K562 (cell line): ENCODE measurements at places on chromosomes 7 and 10.

GRCh38 chr7:43535031-43535451 lies 47.9 kb upstream of the STK17A start:
- no peak overlapping the region for H3K27ac ChIP-seq
- H3K36me3 ChIP-seq, result no peaks in the 10 kb centered on the region
- no peak overlapping the region for H3K4me3 ChIP-seq
- DNase-seq, result no peak
- peaks cover 4% of the 10 kb centered on the region for H3K4me1 ChIP-seq

DNA sequence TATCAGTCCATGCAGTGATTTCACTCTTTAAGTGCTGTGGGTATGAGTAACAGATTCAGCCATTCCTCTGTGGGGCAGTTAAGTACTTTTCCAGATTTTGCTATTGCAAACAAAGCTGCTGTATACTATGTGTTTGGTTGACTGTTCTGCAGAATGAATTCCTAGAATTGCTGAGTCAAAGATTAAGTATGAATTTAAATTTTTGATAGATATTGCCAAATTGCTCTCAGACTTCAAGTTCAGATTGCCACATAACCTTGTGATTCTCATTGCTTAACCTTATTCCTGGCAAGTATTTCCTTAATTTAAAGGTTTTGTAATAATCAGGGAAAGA lies 21.6 kb upstream of the SAR1A start:
- no peak overlapping the region for H3K27ac ChIP-seq
- no peaks in the 10 kb centered on the region; the same call in 2 of the 3 replicates for H3K4me1 ChIP-seq
- peaks cover 4% of the 10 kb centered on the region; the same call in 1 of the 3 replicates for H3K36me3 ChIP-seq
- no peak for DNase-seq

DNA sequence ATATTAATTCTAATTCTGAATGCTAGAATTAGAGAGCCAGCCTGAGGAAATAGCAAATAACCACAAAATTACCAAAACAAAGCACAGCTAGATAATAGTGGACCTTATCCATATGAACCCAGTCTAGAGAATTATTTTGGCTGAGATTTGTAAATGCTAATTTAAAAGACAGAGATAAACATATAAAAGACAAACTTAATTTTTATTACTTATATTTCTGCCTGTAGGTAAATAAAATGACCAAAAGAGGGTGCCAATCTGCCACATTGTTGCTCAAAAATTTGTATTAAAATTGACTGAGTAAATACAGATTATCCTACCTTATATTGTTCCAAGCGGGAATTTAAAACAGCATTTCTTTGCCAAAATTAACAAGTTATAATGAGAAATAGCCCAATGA lies 20.2 kb downstream of the RTKN2 start:
- no peaks in the 10 kb centered on the region for H3K27me3 ChIP-seq
- H3K4me3 ChIP-seq, result no peak overlapping the region
- no peak overlapping the region for H3K27ac ChIP-seq
- no peak for DNase-seq
- no peaks in the 10 kb centered on the region for H3K36me3 ChIP-seq

DNA sequence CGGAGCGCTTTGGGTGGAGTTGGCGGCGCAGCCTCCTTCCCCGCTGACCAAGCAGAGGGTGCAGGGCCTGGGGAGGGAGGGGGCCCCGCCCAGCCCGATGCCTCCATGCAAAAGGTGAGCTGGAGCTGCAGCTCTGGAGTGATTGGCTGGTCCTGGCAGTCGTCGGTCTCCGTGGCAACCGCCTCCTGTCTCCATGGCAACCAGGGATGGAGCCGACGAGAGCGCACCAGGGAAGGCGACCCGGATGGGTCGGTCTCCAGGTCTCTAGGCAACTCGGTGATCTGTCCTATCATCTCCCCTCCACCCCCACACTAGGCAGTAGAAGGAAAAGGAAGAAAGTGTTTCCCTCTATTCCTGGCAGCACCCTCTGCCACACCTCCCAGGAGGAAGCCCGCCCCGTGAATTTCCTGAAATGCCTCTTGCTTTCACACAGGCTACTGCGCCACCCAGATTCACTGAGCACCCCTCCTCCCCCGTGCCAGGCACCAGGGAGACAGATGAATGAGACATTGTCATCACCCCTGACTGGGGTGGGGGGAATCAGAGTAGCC lies 647 bp upstream of the NACAD start:
- no peak overlapping the region for H3K27ac ChIP-seq
- H3K27me3 ChIP-seq, result no peaks in the 10 kb centered on the region; the same call in 1 of the 2 replicates
- DNase-seq, result peak; percentile 90

GRCh38 chr10:132010483-132010882 lies 28.8 kb upstream of the BNIP3 start:
- peaks cover 2% of the 10 kb centered on the region; the same call in 1 of the 3 replicates for H3K27me3 ChIP-seq
- no peaks in the 10 kb centered on the region for H3K4me1 ChIP-seq
- DNase-seq, result no peak
- no peak overlapping the region for H3K27ac ChIP-seq
- H3K36me3 ChIP-seq, result no peaks in the 10 kb centered on the region

DNA sequence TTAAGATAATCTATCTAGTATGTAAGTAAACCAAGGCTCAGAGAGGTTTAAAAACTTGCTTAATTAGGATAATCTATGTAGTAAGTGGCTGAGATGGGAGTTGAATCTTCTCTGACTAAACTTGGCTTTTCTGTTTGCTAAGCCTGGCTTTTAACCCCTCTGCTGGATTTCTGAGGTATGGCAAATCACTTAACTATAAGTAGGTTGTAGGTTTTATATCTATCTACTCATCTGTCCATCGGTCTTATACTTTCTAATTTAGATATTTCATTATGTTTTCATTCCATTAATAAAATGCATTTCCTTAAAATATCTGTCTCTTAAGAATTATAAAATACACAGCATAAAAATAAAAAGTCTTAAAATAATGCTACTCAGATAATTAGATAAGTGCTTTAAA lies 59.4 kb downstream of the ST7 start:
- H3K36me3 ChIP-seq, result no peaks in the 10 kb centered on the region
- H3K4me1 ChIP-seq, result peaks cover 7% of the 10 kb centered on the region
- H3K27me3 ChIP-seq, result no peaks in the 10 kb centered on the region
- DNase-seq, result peak; percentile 79

DNA sequence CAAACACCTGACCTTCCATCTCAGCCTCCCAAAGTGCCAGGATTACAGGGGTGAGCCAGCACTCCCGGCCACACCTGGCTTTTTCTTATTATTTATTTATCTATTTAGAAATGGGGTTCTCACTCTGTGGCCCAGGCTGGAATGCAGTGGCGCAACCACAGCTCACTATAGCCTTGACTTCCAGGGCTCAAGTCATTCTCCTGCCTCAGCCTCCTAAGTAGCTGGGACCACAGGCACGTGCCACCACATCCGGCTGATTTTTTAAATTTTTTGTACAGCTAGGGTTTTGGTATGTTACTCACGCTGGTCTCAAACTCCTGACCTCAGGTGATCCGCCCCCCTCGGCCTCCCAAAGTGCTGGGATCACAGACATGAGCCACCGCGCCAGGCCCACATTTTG lies 56.9 kb upstream of the MYL10 start:
- no peak overlapping the region for H3K4me3 ChIP-seq
- H3K27me3 ChIP-seq, result no peaks in the 10 kb centered on the region; the same call in 2 of the 3 replicates
- H3K36me3 ChIP-seq, result no peaks in the 10 kb centered on the region
- DNase-seq, result no peak
